CD4-positive, alpha-beta T cell treated with Interleukin-6 at 100 ng/mL for 8 hours (primary cell): ENCODE measurements at places on chromosomes 1 and 21.

- no peak for DNase-seq
These were observed 203.9 kb downstream of the ZNF326 start for GRCh38 chr1:90198616-90199332.

DNA sequence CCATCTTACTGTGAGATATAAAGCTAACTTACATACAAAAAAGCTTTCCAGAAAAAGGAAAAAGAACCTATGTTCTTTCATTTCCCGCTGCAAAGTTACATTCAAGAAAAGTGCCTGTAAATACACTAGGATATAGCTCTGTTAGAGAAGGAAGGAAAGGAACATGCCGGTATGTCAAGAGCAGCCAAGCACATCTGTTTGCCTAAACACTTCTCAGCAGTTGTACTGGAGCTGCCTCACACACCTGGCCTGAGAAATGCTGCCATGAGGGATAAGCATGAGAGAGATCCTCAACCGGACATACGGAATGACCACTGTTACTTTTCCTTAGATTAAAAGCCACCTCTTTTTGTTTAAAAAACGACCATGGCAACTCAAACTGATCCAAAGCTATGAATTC is 189.7 kb downstream of the RERE start:
- DNase-seq, result no peak

DNA sequence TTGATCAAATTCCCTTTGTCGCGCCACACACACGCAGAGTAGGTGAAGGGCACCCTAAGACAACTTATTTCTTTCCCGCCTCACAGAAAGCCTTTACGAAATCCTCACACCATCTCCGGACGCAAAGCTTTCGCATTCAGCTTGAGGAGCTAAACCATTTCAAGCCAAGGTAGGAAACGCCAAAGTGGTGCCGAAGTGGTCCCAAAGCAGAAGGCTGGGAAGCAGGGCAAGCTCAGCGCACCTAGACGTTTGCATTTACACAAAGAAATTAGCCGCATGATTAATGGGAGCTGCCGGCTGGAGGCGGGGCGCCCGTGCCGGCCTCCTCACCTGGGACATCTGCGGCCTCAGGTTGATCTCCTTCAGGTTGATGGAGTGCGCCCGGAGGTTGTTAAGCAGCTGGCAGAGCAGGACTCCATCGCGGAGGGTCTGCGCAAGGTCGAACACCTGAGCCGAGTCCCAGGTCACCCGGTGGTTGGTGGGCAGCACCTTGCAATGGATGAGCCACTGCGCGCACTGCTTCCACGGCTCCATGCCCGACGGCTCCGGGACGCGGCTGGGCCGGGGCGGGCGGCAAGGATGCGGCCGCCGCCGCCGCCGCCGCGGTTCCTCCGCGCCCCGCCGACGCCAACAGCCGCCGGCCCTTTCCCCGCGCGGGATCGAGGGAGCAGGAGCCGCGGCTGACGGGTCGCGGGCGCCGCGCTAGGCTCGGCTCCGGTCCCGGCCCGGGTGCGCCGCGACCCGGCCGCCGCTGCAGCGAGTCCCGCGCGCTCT is 457 bp downstream of the VAV3 start:
- DNase-seq, result no peak

DNA sequence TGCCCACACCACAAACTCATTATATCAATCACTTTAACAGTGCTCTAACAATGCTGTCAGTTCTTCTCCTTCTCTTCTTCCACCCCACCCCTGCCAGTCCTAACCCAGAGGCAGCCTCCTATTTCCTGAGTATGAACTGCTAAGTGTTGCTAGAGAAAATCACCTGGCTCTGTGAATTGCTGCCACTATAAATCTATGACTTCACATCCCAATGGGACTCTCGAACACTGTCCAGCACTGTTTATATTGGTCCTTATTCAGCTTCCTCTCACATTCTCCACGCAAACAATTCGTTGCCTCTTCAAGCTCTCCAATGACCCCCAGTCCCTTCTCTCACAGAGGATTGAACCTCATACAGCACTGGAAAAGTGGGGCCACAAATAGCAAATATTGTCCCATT is 27.0 kb upstream of the USH2A start:
- DNase-seq, result no peak

GRCh38 chr21:34517491-34518245 is 5.7 kb upstream of the KCNE1 start:
- no peak for DNase-seq

DNA sequence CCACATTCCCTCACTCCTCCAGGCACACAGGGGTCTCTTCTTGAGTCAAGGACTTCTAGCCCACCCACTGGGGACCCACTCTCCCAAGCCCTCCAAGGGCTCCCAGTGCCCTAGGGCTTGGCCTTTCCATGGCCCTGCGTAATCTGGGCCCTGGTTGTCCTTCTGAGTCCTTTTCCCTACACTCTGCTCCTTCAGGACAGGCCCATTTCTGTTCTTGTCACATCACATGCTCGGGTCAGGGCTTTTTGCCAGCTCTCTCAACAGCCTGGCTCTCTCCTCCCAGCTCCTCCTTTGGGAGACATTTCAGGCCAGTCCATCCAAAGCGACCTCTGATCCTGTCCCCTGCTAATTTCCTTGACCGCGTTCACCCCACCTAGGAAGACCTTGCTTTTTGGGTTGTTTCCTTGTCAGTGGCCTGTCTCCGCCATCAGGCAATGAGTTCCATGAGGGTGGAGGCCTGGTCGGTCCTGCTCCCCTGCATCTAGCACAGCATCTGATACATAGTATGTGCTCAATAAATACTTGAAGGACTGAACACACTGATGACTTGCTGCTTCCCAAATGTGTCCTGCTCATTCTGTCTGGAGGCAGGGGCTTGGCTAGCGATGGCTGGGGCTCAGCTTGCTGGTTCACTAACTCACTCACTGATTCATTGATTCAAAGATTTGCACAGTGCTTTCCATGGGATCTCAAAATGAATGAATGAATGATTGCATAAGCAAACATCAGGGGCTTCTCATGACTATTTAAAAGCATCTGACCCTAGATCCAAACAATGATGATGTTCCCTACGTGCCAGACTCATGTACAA is 44.8 kb downstream of the DHRS3 start:
- no peak for DNase-seq

GRCh38 chr1:77906019-77906545 is 17.7 kb downstream of the NEXN start:
- no peak for DNase-seq

- no peak for DNase-seq
These were observed 51.5 kb downstream of the PRKAA2 start for GRCh38 chr1:56696663-56697062.

DNA sequence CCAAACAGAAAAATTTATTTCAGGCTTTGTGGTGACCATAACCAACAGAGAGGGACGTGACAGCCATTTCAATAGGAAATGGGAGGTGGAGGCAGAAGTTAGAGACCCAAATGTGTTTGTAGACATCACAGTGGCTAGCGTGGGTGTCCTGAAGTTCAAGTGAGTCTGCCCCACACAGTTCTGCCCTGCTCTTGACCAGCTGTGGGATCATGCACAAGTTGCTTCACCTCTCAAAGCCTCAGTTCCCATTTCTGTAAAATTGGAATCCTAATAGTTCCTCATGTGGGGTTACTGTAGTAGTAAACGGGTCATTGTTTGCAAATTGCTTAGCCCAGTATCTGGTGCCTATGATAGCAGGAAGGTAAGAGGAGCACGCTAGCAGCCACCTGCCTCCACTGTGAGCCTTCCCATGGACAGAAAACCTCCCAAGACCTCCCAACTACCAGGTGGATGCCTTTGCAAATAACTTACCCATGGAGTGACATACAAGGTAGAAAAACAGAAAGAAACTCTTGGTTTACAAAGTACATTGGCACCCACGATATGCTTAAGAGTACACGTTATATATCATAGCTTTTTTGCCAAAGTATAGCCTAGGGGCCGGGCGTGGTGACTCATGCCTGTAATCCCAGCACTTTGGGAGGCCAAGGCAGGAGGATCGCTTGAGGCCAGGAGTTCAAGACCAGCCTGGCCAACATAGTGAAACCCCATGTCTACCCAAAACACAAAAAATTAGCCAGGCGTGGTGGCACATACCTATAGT is 29.1 kb downstream of the FHAD1 start:
- DNase-seq, result no peak

DNA sequence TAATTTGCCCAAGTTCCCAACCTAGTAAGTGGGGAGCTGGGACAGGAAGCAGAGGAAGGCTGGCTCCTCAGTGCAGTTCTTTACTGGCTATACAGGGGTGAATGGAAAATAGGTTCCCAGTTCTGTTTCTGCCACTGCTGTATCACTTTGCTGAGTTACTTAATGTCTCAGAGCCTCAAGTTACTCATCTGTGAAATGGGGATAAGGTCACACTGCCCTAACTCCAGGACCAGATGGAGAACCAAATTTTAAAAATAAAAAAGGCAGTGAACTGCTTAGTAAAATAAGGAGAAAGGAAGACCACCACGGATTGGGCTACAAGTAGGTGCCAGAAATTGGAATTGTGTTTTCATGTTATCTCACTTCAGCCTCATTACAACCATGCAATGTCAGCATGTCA is 147.8 kb downstream of the OMA1 start:
- DNase-seq, result no peak

GRCh38 chr1:87636198-87636892 is 307.7 kb downstream of the LMO4 start:
- DNase-seq, result no peak

GRCh38 chr1:202578001-202578504 is 132.2 kb downstream of the SYT2 start:
- DNase-seq, result no peak

GRCh38 chr1:181141431-181141910 is 53.0 kb downstream of the IER5 start:
- DNase-seq, result no peak

DNA sequence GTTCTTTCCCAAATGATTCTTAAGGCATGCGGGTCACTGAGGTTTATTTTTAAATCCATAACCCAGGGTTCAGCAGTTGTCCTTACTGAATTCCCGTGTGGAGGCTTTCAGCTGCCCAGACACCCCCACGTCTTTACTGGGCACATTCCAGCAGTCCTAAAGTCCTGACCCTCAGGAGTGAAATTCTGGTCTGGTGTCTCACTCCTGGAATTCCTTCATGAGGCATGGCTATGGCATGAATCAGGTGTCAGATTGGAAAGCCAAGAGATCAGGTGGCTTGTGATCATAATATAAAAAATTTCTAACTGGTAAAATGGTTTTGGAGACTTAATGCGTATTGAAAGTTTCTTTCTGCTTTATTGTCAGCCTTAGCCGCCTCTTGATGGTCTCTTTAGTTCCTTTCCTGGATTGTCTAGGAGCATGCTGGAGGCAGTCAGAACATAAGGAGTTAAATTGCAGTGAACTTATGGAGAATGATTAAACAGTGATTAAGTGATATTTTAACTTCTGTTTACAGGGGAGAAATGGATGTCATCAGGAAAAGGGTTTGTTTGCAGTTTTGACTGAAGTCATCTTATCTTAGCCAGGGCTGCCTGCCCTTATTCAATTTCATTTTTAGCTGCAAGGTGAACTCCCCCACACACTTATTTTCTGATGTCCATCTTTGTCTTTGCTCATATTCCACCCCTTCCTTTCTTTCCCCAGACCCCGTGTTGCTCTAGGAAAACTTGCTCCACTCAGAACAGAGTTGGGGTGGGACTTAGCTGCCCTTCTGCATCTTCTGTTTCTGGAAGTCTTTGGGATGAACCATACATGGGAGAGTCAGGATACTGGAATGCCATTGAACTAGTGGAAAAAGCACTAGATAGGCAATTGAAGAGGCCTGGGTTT is 25.7 kb upstream of the MACF1 start:
- DNase-seq, result no peak

GRCh38 chr1:9601942-9602793 is 13.5 kb downstream of the TMEM201 start:
- no peak for DNase-seq

DNA sequence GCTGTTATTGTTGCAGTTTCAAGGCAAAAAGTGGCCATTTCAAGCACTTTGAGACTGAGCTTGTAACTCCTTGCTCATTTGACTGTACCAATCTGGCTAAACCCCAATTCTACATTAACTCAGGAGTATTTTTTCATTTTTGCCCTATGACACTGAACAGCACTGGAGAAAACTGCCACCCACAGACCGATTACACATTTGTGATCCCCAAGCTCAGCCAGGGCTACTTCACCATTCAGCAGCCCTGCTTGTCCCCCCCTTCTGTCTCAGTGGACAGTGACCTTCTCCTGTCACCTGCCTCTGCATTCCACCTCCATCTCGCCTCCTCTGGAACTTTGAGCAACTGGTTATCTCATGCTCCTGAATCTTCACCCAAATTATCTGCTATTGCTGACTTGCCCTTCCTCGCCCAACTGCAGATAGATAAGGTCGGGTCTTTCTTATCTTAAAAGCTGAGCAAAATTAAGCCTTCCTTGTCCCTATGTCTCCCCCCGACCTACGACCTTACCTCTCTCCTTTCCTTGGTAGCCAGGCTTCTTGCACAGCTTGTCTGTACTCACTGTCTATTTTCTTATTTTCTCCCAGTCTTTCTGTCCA is 25.3 kb downstream of the SPATA46 start:
- DNase-seq, result no peak

- no peak for DNase-seq
These were observed 5.6 kb downstream of the CLDN19 start for GRCh38 chr1:42734201-42735035.

GRCh38 chr1:82494117-82494516 is 693.4 kb downstream of the ADGRL2 start:
- no peak for DNase-seq

DNA sequence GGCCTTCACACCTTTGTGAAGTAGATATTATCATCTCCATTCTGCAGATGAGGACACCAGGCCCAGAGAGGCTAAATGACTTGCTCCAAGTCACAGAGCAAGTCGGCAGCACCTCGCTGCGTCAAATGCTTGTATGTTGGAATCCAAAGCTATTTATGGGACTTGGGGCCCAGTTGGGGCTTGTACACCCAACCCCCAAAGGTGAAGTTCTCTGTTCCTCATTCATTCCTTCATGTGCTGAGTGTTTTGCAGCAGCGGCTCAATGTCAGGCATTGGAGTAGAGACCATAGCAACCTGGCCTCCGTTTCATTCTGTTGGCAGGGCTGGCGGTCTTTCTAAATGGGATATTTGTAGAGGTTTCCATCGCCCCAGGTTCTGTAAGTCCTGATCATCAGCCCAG is 113.4 kb upstream of the SLC25A33 start:
- no peak for DNase-seq

DNA sequence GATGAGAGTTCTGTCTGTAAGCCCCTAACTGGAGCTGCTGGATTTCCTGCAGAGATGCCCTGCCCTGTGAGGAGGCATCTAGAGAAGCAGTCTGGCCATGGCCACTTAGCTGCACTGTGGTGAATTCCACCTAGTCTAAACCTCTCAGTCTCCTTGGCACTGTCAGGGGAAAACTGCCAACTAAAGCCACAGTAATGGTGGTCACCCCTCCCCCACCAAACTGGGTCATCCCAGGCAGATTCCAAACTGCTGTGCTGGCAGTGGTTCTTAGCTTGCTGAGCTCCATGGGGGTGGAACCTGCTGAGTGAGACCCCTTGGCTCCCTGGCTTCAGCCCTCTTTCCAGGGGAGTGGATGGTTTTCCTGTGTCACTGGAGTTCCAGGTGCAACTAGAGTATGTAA is 740.6 kb downstream of the RWDD3 start:
- DNase-seq, result no peak

DNA sequence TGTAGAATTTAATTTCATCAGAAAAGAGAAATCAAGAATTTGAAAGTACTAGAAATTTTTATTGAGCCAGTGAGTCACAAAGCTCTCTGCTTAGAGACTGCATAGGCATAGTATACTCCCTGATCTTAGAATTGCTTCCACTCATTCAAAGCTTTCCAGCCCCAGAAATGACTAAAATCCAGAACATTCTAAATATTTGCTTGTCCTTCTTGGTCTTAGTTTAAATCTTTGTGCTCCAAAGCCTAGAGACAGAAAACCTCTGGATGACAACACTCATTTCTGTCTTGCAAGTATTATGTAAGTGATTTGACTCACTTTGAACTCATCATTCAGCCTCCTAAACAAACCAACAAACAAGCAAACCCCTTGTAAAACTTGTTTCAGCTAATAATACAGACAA is 74.2 kb downstream of the PTPRC start:
- DNase-seq, result no peak
